ENCODE measurements at places on chromosomes 16 and 17. TPM values are rescaled to one million over a fixed set of nuclear protein-coding genes. Genes with fewer than 3 reads are reported as not detected.

DNA sequence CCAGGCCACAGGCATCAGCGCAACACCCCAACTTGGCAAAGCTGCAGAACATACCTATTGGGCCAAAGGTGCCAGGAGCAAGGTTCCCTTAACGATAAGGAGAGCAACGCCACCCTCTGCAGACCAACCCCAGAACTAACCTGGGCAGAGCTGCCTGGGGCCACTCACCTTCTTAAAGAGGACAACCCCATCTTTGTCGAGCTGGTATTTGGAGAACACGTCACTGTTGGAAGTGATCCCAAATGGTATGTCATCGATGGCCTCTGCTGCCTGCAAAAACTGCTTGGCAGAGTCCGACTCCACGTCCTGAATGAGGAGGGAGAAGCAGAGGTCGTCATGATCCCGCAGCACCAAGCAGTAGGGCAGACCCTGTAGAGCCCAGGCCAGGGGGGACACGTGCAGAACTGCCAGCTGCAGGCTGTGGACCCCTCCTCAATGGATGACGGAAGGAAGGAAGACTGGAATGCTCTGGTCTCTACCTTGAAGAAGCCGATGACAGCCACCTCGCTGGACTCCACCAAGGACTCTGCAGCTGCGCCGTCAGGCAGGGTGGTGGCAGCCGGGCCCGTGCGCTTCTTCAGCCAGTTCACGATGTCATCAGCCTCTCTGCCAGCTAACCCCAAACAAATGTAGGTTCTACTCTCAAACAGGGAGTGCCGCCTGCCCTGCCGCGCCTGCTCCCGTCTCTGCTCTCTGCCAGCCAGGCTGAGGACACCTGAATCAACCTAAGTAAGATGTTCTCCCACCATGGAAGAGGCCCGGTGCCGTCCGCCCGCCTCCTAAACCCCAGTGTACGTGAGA lies 5.2 kb downstream of the P4HB start:
- peak; percentile 71 for DNase-seq

DNA sequence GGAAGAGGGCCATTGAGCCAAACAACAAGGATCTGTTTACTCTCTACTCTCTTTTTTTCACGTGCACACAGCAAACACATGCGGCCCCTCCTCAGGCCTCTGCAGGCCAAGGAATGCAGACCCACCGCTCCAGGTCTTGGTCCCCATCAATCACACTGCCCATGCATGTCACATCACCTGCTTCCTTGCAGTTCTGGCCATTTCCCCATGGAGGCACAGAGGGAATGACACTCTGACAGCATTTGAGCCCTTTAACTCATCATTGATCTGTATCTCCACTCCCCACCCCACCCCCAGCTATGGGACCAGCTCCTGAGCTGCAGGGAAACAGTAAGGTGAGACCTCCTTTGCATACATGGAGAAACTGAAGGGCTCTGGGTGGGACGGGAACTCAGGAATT lies 45.9 kb upstream of the MEIOC start:
- DNase-seq, result no peak

DNA sequence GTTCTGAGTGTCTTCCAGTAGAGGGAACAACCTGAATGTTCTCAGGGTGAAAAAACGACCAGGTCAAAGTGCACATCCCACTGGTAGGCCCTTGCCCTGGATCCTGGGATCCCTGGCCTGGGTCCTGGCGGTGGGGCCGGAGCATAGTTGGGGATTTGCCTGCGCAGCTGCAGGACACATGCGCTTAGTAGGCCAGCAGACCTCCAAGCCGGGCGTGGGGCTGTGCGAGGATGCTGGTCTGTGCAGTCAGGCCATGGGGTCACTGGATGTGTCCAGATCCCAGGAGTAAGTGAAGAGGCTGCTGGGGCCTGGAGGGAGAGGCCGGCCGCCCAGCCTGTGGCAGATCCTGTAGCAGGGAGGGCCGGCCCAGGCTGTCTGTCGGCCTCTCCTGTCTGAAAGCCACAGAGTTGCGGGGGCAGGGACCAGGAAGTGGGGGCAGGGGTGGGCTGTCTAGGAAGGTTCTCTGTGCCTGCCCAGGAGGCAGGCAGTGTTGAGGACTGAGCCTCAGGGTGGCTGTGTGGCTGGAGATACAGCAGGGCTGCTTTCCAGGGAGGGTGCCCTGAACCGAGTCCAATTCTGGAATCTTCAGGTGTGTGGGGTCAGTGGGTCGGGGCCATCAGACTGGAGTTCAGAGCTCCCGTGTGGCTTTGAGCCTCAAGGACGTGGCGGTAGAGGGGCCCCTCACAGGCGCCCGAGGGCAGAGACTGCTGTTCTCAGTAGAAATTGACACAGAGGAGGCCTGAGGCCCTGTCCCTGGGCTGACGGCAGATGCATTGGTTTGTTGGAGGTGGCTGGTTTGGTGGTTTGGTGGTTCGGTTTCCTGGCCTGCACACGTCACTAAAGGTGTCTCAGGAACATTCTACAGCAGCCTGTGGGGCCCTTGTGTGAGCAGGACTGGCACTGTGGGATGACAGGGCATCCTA lies 17.2 kb upstream of the NUDT16L1 start:
- no peak for DNase-seq

GGT6 gene
- not detected for polyA plus RNA-seq

GRCh38 chr16:53952215-53953208 lies 248.6 kb downstream of the FTO start:
- DNase-seq, result peak; percentile 9

- peak; percentile 69 for DNase-seq
Measured at GRCh38 chr17:50134206-50135110, 4.5 kb upstream of the SAMD14 start.

DNA sequence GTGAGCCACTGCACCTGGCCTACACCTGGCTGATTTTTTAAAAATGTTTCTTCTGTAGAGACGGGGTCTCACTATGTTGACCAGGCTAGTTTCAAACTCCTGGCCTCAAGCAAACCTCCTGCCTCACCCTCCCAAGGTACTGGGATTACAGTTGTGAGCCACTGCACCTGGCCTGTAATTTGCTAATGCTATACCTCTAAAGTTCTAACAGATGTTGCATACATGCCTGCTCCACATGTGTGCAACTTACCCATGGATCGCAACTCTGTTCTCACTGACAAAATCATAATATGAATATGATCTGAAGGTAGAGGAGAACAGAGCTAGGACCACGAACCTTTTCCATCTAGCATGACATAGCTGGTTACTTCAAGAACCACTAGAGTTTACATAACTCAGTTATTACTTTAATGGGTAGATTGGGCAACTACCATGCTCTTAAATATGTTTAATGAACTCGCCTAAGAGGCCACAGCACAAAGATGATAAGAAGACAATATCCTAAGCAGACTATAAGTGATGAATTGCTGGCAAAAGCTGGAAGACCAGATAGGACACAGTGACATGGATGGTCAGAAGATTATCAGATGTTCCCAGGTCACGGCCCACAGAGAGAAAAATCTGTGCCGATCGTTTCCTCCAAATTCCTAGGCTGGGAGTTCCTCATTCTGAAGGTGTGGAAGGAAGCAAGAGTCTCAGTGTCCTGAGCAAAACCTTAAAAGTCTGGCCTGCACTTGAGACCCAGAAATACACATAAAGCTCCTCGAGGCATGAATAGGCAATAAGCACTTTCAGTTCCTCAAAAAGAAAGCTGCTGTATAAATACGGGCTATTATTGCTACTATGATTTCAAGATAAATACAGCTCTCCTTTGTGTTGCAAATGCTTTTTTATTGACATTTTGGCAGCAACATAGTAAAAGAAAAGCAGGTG lies 53.6 kb upstream of the ICAM2 start:
- DNase-seq, result peak; percentile 1

- no peak for DNase-seq
Measured at GRCh38 chr16:47734987-47735594, 274.0 kb downstream of the PHKB start.

- DNase-seq, result no peak
Measured at GRCh38 chr17:68087851-68088250, 52.3 kb downstream of the KPNA2 start.

DNA sequence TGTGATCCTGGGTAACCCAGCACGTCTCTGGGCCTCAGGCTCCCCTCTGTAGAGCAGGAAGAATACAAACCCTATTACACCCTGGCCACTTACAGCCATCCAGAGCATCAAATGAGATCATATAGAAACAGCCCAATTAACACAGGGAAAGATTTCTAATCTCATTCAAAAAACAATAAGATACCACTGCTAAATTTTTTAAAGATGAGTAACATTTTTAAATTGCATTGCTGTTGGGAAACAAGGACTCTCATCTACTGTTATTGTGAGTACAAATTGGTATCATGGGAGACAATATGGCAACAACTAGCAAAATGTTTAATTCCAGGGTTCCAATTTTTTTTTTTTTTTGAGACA lies 41.1 kb downstream of the SRL start:
- DNase-seq, result peak; percentile 69

- peak; percentile 62 for DNase-seq
Measured at GRCh38 chr17:74758848-74759168, 10.4 kb downstream of the NHERF1 start.

SSTR5 gene
- polyA plus RNA-seq, result not detected

- DNase-seq, result no peak
Measured at GRCh38 chr17:32443827-32444300, 446 bp upstream of the PSMD11 start.

- DNase-seq, result no peak
Measured at GRCh38 chr17:66995944-66996343, 31.4 kb downstream of the CACNG4 start.

NOG gene
- polyA plus RNA-seq, result 3.6 TPM

- DNase-seq, result peak; percentile 96
Measured at GRCh38 chr17:16584273-16584995, 15.4 kb upstream of the ZNF287 start.

DNA sequence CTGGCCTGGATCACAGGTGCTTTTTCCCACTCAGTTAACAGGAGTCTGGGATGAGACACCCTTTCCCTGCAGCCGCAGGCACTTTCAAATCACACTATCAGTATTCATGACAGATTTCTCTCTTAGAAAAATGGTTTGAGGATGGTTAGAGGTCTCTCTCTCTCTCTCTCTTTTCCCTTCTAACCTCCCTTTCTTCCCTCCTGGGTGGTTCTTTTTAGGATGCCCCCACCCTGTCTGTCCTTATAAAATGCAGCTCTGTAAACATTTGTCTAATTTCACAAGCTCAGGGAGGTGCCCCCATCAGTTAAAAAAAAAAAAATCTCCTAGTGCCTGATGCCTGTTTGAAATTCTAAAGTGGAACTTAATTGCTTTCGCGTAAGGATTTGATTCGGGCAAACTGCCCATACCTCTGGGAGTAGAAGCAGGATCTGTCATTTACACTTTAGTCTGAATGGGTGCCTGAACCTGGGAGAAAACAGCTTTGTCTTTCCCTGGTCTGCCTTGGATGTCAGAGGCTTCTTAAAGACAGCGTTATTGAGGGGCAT lies 158.8 kb downstream of the CCDC182 start:
- no peak for DNase-seq

DNA sequence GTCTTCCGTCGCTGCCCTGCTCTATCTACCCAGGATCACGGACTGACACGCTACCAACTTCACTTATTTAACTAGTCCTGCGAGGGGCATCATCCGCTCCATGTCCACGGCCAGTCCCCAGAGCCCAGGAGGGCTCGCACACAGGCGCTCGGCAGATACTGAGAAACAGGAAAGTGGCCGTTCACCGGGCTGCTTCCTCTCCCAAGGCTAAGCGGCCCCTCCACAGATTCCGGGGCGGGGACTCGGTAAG lies 388 bp downstream of the OXLD1 start:
- DNase-seq, result peak; percentile 53

TMEM92 gene
- polyA plus RNA-seq, result 0.61 TPM

SLC16A3 gene
- 97.7 TPM for polyA plus RNA-seq

C17orf100 gene
- polyA plus RNA-seq, result 5.5 TPM

DNA sequence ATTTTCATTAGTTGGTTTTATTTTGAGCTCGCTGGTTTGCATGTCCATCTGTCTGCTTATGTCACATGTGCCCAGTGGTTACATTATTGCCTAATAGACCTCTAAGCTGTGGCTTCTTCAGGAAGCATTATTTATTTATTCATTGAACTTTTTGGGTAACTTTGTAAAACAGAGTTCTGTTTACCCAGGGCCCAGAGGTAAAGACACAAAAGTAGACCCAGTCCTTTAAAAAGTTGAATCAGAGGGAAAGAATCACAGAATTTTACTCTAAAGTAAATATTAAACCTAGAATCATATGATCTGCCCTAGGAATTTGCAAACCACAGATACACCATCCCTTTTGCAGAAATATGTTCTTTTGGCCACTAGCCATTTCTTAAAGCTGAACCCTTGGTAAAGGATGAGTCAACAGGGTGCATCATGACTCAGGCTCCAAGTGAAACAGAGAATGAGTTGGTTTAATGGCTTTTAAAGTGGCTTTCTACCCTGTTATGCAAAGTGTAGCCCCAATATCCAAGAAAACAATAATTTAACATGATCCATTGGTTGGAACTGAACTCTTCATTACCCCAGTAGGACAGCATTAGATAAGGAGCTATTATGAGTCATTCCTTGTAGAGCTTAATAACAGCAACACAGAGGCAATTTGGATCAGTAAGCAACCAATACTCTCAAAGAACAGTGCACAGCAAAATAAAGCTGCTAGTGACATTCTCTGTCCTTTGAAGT lies 236.3 kb downstream of the KCNJ2 start:
- DNase-seq, result peak; percentile 93

- DNase-seq, result no peak
Measured at GRCh38 chr17:17757391-17757791, 76.1 kb downstream of the RAI1 start.

NOS2 gene
- not detected for polyA plus RNA-seq
